ENCODE measurements at places on chromosomes 1 and 21. TPM values are rescaled to one million over a fixed set of nuclear protein-coding genes. Genes with fewer than 3 reads are reported as not detected.

DNA sequence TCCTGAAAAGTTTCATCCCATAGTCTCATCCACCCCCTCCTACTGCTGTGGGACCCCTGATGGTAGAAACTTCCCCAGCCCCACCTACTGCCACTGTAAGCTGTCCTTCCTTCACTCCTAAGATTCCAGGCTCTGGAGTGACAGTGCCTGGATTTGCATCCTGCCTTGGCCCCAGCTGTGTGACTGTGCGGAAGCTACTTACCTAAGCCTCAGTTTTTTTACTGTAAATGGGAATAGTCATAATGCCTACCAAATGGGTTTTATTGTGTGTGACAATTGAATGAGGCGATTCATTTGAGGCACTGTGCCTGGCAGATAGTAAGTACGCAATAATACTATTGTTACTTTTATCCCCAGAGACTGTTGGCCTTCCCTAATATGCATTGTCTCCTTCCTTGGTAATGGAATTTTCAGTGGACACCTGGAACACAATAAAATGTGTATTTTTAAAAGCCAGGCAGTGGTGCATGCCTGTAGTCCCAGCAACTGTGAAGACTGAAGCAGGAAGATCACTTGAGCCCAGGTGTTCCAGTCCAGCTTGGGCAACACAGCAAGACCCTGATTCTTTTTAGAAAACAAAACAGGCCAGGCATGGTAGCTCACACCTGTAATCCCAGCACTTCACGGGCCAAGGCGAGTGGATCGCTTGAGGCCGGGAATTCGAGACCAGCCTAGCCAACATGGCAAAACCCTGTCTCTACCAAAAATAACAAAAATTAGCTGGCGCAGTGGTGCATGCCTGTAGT is 55.0 kb upstream of the ZNF326 start:
- no peaks in the 10 kb centered on the region for H3K36me3 ChIP-seq
- no peaks in the 10 kb centered on the region for H3K27me3 ChIP-seq
- peaks cover 6% of the 10 kb centered on the region for H3K4me1 ChIP-seq
- no peak for DNase-seq

DNA sequence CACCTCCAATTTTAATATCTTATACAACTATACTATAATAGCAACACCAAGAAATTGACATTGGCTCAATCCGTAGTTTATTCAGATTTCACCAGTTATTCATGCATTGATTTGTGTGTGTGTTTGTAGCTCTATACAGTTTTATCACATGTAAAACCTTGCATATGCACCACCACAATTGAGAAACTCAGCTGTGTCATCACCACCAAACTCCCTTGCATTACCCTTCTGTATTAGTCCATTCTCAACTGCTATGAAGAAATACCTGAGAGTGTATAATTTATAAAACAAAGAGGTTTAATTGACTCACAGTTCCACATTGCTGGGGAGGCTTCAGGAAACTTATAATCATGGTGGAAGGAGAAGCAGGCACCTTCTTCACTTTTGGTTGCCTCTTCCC is 162.1 kb downstream of the PATJ start:
- H3K4me1 ChIP-seq: no peaks in the 10 kb centered on the region
- H3K27ac ChIP-seq: no peak overlapping the region
- H3K27me3 ChIP-seq: no peaks in the 10 kb centered on the region
- H3K4me3 ChIP-seq: no peak overlapping the region
- H3K36me3 ChIP-seq: no peaks in the 10 kb centered on the region
- no peak for DNase-seq

DNA sequence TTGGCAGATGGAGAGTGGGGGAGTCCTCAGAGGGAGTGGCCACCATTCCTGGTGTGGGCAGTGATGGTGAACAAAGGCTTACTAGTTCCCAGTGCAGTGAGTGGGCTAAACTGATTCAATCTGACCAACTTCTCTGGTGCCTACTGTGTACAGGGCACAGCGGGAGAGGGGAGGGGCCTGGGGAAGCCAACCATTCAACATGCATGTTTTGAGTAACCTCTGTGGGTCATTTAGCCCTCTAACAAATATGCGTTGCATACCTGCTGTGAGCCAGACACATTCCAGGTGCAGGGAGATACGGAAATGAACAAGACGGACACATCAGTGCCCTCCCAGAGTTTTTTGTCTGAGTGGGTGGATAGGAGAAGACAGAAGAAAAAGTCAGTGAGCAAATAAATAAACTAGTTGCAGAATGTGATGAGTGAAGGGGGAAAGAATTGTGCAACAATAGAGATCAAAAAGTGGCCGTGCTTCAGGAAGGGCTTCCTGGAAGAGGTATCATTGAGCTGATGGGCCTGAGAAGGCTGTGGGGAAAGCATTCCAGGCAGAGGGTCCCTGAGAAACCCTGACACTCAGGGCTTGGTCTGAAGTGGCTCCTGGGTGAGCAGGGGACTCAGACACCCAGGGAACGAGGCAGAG is 78.8 kb downstream of the EPHB2 start:
- peaks cover 34% of the 10 kb centered on the region for H3K4me1 ChIP-seq
- peaks cover 6% of the 10 kb centered on the region for H3K36me3 ChIP-seq
- H3K4me3 ChIP-seq: no peak overlapping the region

- peaks cover 41% of the 10 kb centered on the region for H3K4me1 ChIP-seq
- H3K4me3 ChIP-seq: peak overlapping the region; percentile 11
- H3K27me3 ChIP-seq: no peaks in the 10 kb centered on the region
- H3K36me3 ChIP-seq: no peaks in the 10 kb centered on the region
Observed at GRCh38 chr1:115495625-115496024, 146.1 kb upstream of the VANGL1 start.

DNA sequence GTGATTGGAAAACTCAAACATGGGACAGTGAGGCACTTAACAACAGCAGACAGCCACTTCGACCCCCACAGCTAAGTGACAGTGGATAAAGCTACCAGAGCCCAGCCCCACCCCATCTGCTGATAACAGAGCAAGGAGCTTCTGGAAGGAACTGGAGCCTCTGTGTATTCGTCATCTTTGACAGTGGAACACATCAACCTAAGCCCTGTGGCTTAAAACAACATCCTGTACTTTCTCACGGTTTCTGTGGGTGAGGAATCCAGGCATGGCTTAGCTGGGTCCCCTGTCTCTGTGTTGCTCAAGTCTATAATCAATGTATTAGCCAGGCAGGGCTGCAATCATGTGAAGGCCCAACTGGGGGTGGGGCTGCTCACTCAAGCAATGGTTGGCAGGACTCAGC is 18.4 kb upstream of the SIPA1L2 start:
- no peak overlapping the region for H3K27ac ChIP-seq
- no peaks in the 10 kb centered on the region for H3K4me1 ChIP-seq
- H3K4me3 ChIP-seq: no peak overlapping the region
- DNase-seq: peak; percentile 44

GRCh38 chr1:38651669-38652068 is 207.9 kb downstream of the RRAGC start:
- no peaks in the 10 kb centered on the region for H3K4me1 ChIP-seq
- no peak for DNase-seq
- H3K27me3 ChIP-seq: peaks cover 7% of the 10 kb centered on the region
- H3K4me3 ChIP-seq: no peak overlapping the region
- H3K36me3 ChIP-seq: no peaks in the 10 kb centered on the region

GRCh38 chr1:202989879-202990278 is 17.3 kb upstream of the TMEM183A start:
- peaks cover 40% of the 10 kb centered on the region for H3K27me3 ChIP-seq
- no peak for DNase-seq
- no peak overlapping the region for H3K4me3 ChIP-seq
- no peaks in the 10 kb centered on the region for H3K36me3 ChIP-seq

GRCh38 chr21:39461419-39461818 is 9.6 kb downstream of the SH3BGR start:
- no peak for DNase-seq
- H3K4me3 ChIP-seq: no peak overlapping the region
- no peak overlapping the region for H3K27ac ChIP-seq
- H3K4me1 ChIP-seq: no peaks in the 10 kb centered on the region

- no peak for DNase-seq
- no peak overlapping the region for H3K4me3 ChIP-seq
- H3K4me1 ChIP-seq: peaks cover 2% of the 10 kb centered on the region
- no peaks in the 10 kb centered on the region for H3K27me3 ChIP-seq
- H3K27ac ChIP-seq: no peak overlapping the region
Observed at GRCh38 chr1:85065550-85065949, 17.2 kb upstream of the MCOLN3 start.

GRCh38 chr1:220353229-220354012 is 81.2 kb upstream of the RAB3GAP2 start:
- no peak for DNase-seq
- H3K4me3 ChIP-seq: no peak overlapping the region
- H3K27ac ChIP-seq: no peak overlapping the region
- no peaks in the 10 kb centered on the region for H3K4me1 ChIP-seq
- no peaks in the 10 kb centered on the region for H3K27me3 ChIP-seq

GRCh38 chr1:20100632-20101355 is 18.5 kb downstream of the PLA2G2D start:
- DNase-seq: peak; percentile 50
- no peaks in the 10 kb centered on the region for H3K4me1 ChIP-seq
- no peak overlapping the region for H3K4me3 ChIP-seq
- H3K36me3 ChIP-seq: no peaks in the 10 kb centered on the region

- H3K27ac ChIP-seq: no peak overlapping the region
- H3K4me3 ChIP-seq: no peak overlapping the region
- H3K4me1 ChIP-seq: no peaks in the 10 kb centered on the region
- H3K27me3 ChIP-seq: peaks cover 4% of the 10 kb centered on the region
Observed at GRCh38 chr1:36653850-36654249, 171.1 kb upstream of the CSF3R start.

DNA sequence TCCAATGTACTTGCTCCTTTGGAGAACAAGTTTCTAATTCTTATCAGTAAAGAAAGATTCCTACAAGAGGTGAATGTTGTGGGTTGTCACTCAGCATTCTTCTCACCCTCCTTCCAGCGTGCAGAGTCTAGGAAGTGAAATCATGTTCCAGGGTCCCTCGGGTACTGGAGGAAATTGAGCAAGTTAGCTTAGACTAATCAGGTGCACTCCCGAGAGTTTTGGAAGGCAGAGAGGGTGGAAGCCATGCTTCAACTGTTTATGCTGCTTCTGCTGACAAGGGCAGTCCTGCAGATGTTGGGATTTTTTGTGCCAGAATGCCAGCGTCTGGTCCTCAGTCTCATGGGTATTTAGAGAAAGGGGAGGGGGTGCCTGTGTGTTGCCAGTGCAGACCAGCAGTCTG is 5.3 kb upstream of the C1orf115 start:
- no peak overlapping the region for H3K27ac ChIP-seq
- peaks cover 7% of the 10 kb centered on the region for H3K27me3 ChIP-seq
- H3K4me3 ChIP-seq: no peak overlapping the region
- H3K4me1 ChIP-seq: peaks cover under 1% of the 10 kb centered on the region

- no peak overlapping the region for H3K4me3 ChIP-seq
- H3K4me1 ChIP-seq: peaks cover 53% of the 10 kb centered on the region
- no peaks in the 10 kb centered on the region for H3K27me3 ChIP-seq
- no peaks in the 10 kb centered on the region for H3K36me3 ChIP-seq
Observed at GRCh38 chr1:230080822-230081221, 13.8 kb downstream of the GALNT2 start.

DNA sequence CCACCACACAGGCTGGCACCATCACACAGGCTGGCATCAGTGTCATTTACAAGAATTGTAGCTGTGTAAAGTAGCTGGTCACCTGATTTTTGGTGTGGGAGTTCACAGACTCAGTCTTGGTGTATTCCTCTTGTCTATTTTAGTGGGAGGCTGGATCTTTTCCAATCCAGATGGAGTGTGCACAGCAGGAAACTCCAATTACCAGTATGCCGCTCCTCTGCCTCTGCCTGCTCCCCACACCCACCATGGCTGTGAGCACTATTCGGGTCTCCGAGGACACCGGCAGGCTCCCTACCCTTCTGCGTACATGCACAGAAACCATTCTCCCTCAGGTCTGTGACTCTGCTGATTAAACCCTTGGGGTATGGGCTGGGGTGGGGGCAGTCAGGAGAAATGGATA is 24.2 kb downstream of the TBX19 start:
- no peak overlapping the region for H3K4me3 ChIP-seq
- H3K27ac ChIP-seq: no peak overlapping the region
- H3K4me1 ChIP-seq: peaks cover 20% of the 10 kb centered on the region
- H3K27me3 ChIP-seq: no peaks in the 10 kb centered on the region
- no peak for DNase-seq

GRCh38 chr1:184972315-184973055 is 1.8 kb downstream of the NIBAN1 start:
- H3K4me1 ChIP-seq: peaks cover 8% of the 10 kb centered on the region
- no peak overlapping the region for H3K27ac ChIP-seq
- H3K36me3 ChIP-seq: no peaks in the 10 kb centered on the region
- H3K27me3 ChIP-seq: peaks cover 4% of the 10 kb centered on the region
- H3K4me3 ChIP-seq: peak overlapping the region; percentile 76

DNA sequence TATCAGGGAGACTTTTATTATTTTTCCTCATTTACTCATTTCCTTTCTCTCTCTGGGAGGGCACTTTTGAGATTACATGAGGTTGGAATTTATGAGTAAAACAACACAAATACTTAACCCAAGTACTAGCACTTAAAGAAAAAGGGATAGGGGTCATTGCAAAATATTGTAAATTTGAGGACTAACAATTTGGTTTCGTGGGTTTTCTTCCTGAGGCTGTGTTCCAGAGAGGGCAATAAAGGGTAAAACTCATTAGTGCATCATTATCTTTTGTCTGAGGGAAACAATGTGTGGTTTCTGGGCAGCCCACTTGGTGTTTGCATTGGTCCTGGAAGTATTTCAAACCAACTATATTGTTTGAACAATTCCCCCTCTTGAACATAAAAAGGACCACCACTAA is 96.5 kb downstream of the GREM2 start:
- H3K4me3 ChIP-seq: no peak overlapping the region
- H3K4me1 ChIP-seq: peaks cover 15% of the 10 kb centered on the region
- H3K27me3 ChIP-seq: no peaks in the 10 kb centered on the region
- H3K36me3 ChIP-seq: no peaks in the 10 kb centered on the region
- peak; percentile 85 for DNase-seq

The KRTAP20-4 gene
- not detected for total RNA-seq

The ITPKB gene
- total RNA-seq: 10.9 TPM

The CR1 gene
- 0.14 TPM for total RNA-seq

The OR6N1 gene
- total RNA-seq: not detected

The LCE4A gene
- total RNA-seq: not detected

The MECR gene
- 30.3 TPM for total RNA-seq

The ATP1A1 gene
- total RNA-seq: 328 TPM

The SUSD4 gene
- 18.8 TPM for total RNA-seq

The GPR153 gene
- total RNA-seq: 3.7 TPM

The HES2 gene
- 3.0 TPM for total RNA-seq

The LCA5L gene
- total RNA-seq: 2.0 TPM

The RIIAD1 gene
- total RNA-seq: not detected

The FABP3 gene
- 20.4 TPM for total RNA-seq

All from astrocyte (in vitro differentiated cells and primary cell).